ENCODE measurements at places on chromosomes 16 and 17.

- no peak for DNase-seq
Measured at GRCh38 chr17:78886954-78887353, 16.0 kb downstream of the CEP295NL start.

- no peak for DNase-seq
Measured at GRCh38 chr17:627051-627450, 87.6 kb downstream of the VPS53 start.

GRCh38 chr17:38777641-38778250 is 21.6 kb downstream of the PIP4K2B start:
- no peak for DNase-seq

GRCh38 chr16:72967941-72968340 is 80.0 kb downstream of the ZFHX3 start:
- DNase-seq: no peak

DNA sequence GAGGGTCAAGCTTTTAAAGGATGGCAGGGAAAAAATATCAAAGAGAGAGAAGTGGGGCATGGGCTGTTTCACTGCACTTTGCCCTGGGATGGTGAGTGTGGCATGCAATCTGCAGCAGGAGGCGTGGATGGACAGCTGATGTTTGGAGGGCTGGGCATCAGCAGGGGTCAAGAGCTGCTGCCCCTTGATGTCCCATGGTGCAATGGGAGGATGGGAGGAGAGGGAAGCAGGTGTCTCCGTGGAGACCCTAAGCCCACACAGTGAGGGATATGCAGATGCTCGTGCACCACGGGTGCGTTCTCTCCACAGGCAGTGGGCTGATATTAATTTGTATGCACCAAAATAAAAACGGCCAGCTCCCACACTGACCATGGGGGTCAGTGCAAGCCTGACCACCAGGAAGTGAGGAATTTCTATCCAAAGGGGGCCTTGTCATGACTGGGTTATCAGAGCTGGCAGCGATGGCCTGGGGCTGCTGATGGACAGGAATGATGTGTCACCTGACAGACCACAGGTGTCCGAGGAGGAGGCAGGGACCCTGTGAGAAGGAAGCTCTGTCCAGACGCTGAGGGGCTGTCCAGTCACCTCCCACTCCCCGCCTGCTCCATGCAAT is 183.6 kb downstream of the IRF8 start:
- no peak for DNase-seq

DNA sequence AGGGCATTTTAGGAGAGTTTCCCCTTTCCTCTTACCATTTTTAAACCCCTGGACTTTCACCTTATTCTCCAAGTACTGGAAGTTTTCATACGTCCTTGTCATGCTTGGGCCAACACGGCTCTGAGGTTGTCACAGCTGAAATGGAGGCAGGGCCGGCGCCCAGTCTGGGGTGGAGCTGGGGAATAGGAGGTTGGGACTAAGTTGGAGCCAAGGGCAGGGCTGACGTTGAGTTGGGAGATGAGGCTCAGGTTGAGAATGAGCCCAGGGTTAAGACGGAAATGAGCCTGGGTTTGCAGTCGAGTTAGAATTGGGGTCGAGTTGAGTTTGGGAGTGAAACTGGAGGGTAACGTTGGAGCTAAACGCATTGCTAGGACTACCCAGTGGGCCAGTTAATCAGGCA is 1.3 kb downstream of the CLEC10A start:
- no peak for DNase-seq

DNA sequence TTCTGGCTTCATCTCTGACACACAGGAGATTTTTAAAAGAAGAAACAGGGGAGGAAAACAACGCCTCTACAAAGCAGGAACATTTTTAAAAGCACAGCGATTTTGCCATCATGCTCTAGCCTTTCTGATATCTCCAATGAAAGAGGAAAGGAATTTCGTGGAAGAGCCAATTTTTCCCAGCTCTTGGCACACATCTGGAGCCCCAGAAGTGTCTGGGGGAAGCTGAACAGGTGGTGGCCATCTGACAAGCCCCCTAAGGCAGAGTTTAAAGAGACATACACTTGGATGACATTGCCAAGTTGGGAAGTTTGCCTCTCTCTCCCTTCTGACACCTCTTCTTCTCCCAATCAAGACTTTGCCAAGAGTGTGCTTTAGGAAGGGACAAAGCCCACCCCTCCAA is 82.1 kb downstream of the CCT6B start:
- no peak for DNase-seq

DNA sequence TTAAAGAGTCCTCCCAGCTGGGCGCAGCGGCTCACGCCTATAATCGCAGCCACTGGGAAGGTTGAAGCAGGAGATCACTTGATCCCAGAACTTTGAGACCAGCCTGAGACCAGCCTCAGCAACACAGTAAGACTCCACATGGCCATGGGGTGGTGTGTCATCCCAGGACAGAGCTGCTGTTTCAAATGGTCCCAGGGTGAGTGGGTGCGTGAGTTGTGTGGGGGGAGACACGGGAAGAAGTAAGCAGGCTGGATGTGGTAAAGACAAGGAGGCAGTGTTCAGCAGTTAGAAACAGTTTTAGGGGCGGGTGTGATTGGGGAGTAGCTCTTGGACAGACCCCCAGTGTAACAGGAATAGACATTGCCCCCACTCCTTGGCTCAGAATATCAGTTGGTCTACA is 3.8 kb downstream of the SHPK start:
- no peak for DNase-seq
